ENCODE measurements at places on chromosomes 6 and 20.

- DNase-seq: no peak
These were observed 554.3 kb downstream of the EPHA7 start for GRCh38 chr6:92864966-92865555.

- peak; percentile 75 for DNase-seq
These were observed 62.3 kb downstream of the PAX1 start for GRCh38 chr20:21767739-21768223.

DNA sequence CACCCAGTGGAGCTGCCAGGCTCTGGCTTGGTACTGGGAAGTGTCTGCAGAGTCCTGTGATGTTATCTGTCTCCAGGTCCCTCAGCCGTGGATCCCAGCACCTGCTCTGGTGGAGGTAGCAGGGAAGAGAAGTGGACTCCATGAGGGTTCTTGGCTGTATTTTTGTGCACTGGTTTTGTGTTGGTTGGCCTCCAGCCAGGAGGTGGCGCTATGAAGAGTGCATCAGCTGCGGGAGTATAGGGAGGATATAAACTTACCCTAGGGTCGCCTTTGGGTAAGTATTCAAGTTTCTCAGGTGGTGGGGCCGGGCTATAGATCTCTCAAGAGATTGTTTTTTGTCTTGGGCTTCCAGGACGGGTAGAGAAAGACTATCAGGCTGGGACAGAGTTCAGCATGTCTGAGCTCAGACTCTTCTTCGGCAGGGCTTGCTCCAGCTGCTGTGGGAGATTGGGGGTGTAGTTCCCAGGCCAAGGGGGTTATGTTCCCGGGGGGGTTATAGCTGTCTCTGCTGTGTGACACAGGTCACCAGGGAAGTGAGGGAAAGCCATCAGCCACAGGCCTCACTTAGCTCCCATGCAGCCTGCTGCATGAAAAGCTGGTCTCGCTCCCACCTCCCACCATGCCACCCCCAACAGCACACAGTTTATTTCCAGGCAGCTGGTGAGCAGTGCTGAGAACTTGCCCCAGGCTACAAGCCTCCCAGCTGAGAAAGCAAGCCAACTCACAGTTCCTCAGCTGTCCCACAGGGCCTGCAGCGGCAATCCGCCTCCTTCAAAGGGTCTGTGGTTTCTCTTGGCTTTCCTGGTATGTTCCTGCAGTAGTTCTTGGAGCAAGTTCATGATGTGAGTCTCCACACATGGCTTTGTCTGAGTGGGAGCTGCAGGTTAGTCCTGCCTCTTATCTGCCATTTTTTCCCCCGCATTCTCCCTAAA, 115.7 kb downstream of the AIG1 start:
- no peak for DNase-seq

GRCh38 chr6:31158863-31159855, 770 bp downstream of the TCF19 start:
- DNase-seq: peak; percentile 41

DNA sequence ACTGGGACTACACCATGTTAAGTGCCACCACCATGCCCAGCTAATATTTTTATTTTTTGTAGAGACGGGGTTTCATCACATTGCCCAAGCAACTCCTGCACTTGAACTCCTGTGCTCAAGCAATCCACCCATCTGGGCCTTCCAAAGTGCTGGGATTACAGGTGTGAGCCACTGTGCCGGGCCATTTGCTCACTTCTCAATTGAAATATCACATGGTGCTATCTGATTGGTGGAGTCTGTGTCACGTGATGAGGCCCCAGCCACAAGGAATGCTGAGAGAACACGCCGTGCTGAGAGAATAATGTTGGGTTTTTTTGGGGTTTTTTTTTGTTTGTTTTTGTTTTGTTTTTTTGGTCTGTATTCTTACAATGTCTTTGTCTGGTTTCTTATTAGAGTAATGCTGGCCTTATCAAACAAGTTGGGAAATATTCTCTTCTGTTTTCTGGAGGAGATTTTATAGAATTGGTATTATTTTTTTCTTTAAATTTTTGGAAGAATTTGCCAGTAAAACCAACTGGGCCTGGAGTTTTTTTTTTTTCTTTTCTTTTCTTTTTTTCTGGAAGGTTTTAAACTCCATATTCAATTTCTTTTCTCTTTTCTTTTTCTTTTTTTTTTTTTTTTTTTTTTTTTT, 183.2 kb upstream of the KCNG1 start:
- no peak for DNase-seq

GRCh38 chr6:20575704-20576451, 41.6 kb downstream of the CDKAL1 start:
- no peak for DNase-seq

DNA sequence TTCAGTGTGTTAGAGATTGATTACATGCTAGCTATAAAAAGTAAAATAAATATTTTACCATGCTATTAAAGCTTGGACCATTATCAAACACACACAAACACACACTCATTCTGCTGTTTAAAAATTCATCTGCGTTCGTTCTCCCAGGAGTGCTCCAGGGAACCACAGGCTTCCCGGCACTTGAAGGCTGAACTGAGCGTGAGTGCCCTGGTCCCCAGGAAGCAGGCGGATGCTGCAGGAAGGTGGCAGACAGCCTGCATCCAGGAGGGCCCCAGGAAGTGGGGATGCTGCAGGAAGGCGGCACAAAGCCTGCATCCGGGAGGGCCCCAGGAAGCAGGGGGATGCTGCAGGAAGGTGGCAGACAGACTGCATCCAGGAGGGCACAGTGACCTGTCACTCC, 147.2 kb upstream of the SNX9 start:
- no peak for DNase-seq

Measured in HEK293T (cell line).